ENCODE measurements at places on chromosomes 5 and 9. TPM values are rescaled to one million over a fixed set of nuclear protein-coding genes. Genes with fewer than 3 reads are reported as not detected.
A peak's percentile ranks its signal among the peaks of the same experiment; 100 is the strongest.

DNA sequence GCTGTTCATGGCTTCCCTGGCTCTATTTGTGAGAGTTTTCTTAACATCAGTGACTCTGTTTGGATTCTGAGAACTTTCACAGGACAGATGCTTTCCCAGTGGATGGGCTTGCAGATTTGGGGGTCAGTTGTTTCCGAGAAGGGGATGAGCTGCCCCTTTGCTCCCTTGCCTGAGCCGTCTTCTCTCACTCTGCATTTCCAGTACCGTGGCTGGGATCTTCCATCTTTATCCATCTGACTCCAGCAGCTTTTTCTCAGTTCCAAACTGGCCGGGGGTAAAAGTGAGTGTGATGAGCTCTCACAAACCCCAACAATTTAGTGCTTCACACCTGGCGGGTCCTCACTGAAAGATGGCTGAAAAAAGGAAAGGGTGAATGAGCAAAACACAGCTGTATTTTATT, 79.1 kb downstream of the TENT4A start:
- H3K36me3 ChIP-seq, result no peaks in the 10 kb centered on the region
- H3K27ac ChIP-seq, result no peak overlapping the region
- no peaks in the 10 kb centered on the region for H3K27me3 ChIP-seq
- DNase-seq, result no peak
- no peak overlapping the region for H3K4me3 ChIP-seq

DNA sequence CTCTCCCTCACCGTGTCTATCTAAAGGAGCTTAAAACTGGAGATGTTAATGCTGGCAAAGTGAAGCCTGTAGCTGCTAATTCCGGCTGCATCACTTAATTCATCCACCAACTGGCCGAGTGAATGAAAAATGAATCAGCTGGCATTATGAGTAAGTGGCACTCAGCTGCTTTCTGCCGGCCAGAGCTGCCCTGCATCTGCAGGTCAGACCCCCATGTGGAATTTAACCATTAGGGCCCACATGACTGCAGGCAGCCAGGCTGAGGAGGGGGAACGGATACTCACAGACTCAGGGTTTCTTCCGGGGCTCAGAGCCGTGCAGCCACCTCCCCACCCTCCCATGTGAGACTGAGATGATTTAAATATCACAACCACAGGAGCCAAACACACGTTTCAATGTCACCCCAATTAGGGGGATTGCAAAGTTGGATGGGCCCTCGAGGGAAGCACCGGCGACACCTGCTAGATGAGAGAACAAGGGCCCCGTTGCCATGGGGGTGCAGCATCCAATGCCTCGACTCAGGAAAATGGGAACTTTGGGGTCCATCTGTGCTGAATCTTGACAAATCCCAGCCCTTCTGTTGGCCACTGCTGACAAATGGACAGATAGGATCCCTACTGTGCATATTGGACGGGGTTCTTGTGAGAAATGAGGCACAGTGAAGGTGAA, 115.6 kb upstream of the ALDH1B1 start:
- H3K27ac ChIP-seq, result no peak overlapping the region
- H3K4me1 ChIP-seq, result no peaks in the 10 kb centered on the region
- H3K36me3 ChIP-seq, result no peaks in the 10 kb centered on the region
- peaks cover 7% of the 10 kb centered on the region for H3K27me3 ChIP-seq

DNA sequence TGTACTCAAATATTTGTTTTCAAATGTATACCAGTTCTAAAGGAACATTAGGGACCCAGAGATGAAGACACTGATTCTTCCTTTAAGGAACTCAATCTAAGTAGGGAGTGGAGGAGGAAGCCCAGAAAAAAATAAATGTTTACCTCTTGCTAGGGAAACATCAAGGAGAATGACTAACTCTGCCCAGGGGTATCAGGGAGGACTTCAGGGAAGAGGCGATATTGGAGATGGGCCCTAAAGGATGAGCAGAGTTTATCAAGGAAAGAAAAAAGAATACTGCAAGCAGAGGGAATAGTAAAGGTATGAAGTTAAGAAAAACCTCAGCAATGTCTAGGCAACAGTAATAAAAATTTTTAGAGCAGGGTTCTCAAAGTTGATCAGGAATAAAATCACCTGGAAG, 16.4 kb downstream of the FBXW2 start:
- peaks cover 3% of the 10 kb centered on the region for H3K36me3 ChIP-seq
- no peak overlapping the region for H3K27ac ChIP-seq
- no peak for DNase-seq
- H3K4me3 ChIP-seq, result no peak overlapping the region
- no peaks in the 10 kb centered on the region for H3K27me3 ChIP-seq
- H3K4me1 ChIP-seq, result no peaks in the 10 kb centered on the region

DNA sequence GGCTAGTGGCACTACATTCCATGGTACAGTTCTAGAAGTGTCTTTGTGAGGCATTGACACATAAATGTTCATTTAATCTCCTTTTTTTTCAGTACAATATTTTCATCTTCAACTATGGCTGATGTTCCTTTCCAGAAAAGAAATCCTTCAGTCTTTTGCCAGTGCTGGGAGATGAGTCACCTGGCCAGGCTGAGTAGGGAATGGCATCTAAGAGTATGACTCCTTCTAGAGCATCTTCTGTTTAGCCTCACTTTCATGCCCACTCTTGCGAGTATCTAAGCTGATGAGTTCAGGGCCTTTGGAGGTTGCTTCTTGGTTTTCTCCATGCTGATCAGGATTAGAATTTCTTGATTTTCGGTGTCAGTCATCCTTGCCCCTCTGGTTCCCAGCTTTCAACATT, 124.4 kb downstream of the SLC28A3 start:
- no peak overlapping the region for H3K27ac ChIP-seq
- no peak overlapping the region for H3K4me3 ChIP-seq
- H3K4me1 ChIP-seq, result peaks cover 6% of the 10 kb centered on the region
- no peaks in the 10 kb centered on the region for H3K27me3 ChIP-seq
- no peaks in the 10 kb centered on the region for H3K36me3 ChIP-seq
- DNase-seq, result no peak

DNA sequence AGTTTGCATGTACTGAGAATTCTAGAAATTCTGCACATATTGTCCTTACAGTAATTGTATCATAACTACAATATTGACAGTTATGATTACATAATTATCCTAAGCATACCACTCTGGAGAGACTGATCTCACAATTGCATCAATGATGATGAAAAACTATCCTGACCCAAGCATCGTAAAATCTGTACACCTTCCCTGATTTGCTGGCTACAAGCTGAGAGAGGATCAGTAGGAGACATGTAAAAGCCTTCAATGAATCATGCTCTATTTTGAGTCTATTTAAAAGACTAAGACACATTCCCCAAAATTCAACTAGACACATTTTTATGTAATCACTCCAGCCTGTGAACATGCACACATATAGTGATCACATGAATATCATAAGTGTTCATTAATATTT, 1833.8 kb downstream of the EFNA5 start:
- H3K27me3 ChIP-seq, result no peaks in the 10 kb centered on the region
- DNase-seq, result no peak
- no peaks in the 10 kb centered on the region for H3K4me1 ChIP-seq

GRCh38 chr9:97632248-97632984, 752 bp downstream of the TSTD2 start:
- peak; percentile 84 for DNase-seq
- H3K27me3 ChIP-seq, result no peaks in the 10 kb centered on the region
- peaks cover 32% of the 10 kb centered on the region for H3K4me1 ChIP-seq
- peak overlapping the region; percentile 85 for H3K4me3 ChIP-seq

DNA sequence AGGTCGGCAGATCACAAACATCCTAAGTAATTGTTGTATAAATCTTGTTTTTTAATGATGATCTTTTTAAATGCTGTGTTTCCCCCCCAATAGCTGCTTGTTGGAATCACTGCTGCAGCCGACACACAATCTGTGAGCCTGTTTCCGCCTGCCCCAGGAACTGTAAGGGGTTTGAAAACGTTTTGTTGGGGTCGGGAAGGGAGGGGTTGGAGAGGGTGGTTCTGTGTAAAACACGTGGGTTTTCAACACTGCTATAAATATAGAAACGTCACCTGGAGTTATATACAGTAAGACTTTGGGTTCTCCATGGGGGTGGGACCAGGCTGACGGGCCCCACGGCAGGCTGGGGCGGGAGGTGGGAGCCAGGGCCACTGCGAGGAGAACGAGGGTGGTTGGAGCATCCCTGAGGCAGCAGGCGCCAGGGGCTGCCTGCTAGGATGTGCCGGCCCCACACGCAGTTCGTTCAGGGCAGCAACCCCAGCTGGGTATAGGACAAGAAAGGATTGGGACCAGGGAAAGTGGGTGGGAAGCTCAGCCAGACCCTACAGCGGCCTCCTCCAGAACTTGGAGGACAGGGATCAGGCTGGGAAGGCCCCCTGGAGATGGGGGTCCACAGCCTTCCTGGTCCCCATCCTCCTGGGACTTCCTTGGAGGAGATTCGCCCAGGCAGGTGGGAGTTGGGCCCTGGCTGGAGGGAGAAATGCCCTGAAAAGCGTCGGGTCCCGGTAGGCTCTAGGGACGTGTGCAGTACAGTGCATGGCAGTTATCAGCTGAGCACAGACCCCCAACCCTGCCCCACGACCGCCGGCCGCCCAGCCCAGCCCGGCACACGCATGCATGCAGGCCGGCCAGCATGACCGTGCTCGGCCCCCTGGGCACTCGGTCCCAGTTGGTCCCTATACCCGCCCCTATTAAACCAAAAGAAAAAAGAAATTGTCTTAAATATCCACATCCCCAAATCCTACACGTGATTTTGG, 9.7 kb downstream of the RNF44 start:
- no peaks in the 10 kb centered on the region for H3K4me1 ChIP-seq
- H3K27ac ChIP-seq, result peak overlapping the region; percentile 54
- no peak overlapping the region for H3K4me3 ChIP-seq
- H3K36me3 ChIP-seq, result no peaks in the 10 kb centered on the region
- no peak for DNase-seq

The RAD23B gene
- total RNA-seq, result 178 TPM

The COL23A1 gene
- not detected for total RNA-seq

The AK8 gene
- 0.43 TPM for total RNA-seq

GRCh38 chr9:4955836-4956235, 29.2 kb upstream of the JAK2 start:
- no peaks in the 10 kb centered on the region for H3K4me1 ChIP-seq
- no peaks in the 10 kb centered on the region for H3K36me3 ChIP-seq
- no peak overlapping the region for H3K4me3 ChIP-seq
- no peak overlapping the region for H3K27ac ChIP-seq
- no peaks in the 10 kb centered on the region for H3K27me3 ChIP-seq

DNA sequence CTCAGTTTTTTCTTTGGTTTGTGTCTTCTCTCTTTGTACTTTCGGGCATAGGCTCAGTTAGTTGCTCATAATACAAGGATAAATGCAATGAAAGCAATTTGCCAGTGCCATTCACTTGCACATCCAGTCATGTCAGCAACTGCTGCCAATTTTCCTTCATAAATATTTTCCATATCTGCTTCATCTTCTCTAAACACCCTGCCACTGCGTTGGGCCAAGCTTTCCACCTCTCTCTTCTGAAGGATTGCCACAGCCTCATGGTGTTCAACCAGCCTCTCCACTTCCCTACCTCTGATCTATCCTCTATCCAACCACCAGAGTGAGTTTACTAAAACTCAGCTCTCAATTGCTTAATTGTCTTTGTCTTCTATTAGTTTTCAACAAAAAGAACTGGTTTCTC, 192.5 kb upstream of the ZNF462 start:
- no peak overlapping the region for H3K27ac ChIP-seq
- H3K27me3 ChIP-seq, result no peaks in the 10 kb centered on the region
- H3K4me1 ChIP-seq, result peaks cover 9% of the 10 kb centered on the region
- no peak overlapping the region for H3K4me3 ChIP-seq
- no peaks in the 10 kb centered on the region for H3K36me3 ChIP-seq
- no peak for DNase-seq

GRCh38 chr5:51185850-51186329, 197.4 kb upstream of the ISL1 start:
- H3K4me3 ChIP-seq, result no peak overlapping the region
- DNase-seq, result no peak
- H3K27me3 ChIP-seq, result no peaks in the 10 kb centered on the region
- no peaks in the 10 kb centered on the region for H3K36me3 ChIP-seq

DNA sequence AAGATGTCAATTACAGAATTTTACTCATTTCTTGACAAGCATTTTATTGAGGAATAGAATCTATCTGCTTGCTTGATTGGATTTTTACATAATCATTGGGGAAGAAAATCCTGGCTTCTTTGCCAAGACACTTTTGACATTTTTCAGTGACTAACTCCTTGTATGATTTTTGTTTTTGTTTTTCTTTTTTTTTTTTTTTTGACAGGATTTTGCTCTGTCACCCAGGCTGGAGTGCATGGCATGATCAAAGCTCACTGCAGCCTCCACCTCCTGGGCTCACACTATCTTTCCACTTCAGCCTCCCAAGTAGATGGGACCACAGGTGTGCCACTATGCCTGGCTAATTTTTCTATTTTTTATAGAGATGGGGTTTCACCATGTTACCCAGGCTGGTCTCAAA, 672.3 kb upstream of the RGMB start:
- no peak overlapping the region for H3K27ac ChIP-seq
- no peaks in the 10 kb centered on the region for H3K36me3 ChIP-seq
- DNase-seq, result no peak
- no peaks in the 10 kb centered on the region for H3K4me1 ChIP-seq
- H3K4me3 ChIP-seq, result no peak overlapping the region
- no peaks in the 10 kb centered on the region for H3K27me3 ChIP-seq

DNA sequence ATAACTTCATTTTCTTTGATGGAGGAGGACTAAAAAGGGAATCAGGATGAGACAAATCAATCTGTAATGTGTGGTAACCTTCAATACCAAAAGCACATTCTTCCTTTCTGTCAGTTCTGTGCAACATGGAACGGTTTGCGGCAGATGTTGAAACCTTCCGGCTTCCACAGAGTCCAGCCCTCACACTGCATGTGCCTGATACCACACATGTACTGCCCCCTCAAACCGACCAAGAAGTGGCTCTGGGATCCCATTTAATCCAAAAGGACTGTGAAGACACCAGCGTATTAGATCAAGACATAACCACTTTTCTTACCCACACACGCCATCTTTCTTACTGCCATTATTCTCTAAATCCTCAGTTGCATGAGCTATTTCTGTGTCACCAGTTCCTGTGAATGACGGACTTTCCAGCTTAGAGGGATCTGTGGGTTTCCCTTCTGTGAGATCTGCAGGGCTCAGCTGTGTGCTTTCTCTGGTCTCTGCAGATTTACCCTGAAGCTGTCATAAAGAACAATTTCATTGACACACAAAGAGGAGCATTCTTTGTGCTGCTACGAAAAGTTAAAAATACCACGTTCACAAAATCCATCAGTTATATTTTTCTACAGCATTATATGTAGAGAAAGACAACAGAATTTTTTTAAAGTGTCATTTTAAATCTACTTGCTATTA, 25.8 kb downstream of the NSUN2 start:
- no peak overlapping the region for H3K4me3 ChIP-seq
- peaks cover 8% of the 10 kb centered on the region for H3K36me3 ChIP-seq
- no peaks in the 10 kb centered on the region for H3K4me1 ChIP-seq
- H3K27ac ChIP-seq, result no peak overlapping the region

DNA sequence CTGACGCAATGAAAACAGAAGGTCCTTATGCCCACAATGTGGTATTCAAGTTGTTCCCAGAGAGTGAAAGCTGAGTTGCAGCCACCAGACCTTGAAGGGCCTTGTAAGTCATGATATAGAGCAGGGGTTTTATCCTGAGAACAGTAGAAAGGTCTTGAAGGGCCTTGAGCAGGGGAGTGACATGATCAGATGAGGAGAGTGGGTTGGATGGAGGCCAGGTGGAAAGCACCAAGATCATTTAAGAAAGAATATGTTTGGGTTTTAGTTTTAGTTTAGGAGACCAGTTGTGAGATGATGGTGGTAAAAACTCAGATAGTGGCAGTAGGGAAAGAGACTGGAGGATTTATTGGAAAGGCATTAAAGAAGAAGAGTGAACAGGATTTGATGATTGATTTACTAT, 5.9 kb downstream of the ITGA2 start:
- no peak for DNase-seq
- peaks cover 12% of the 10 kb centered on the region for H3K4me1 ChIP-seq
- no peaks in the 10 kb centered on the region for H3K36me3 ChIP-seq
- no peak overlapping the region for H3K4me3 ChIP-seq

Data from neural progenitor cell (in vitro differentiated cells).